Fibroblast of skin of right quadriceps (primary cell): ENCODE measurements at places on chromosomes 7 and 10.

DNA sequence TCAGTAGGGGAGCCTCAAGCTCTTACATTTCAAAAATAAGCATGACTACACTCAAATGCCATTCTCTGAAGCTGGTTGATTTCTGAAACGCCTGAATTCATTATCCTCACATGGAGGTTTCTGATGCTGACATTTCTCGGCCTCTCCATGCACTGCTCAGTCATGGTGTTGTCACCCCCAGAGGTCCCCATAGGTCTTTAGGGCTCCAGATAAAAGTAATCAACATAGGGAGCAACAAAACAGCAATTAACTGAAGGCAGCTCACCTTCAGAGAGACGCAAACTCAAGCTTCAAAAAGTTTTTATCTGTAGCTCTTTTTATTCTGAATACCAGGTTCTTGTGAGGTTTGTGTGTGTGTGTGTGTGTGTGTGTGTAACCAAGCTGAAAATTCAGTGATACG, 223.2 kb upstream of the LRRN3 start:
- no peak for DNase-seq

DNA sequence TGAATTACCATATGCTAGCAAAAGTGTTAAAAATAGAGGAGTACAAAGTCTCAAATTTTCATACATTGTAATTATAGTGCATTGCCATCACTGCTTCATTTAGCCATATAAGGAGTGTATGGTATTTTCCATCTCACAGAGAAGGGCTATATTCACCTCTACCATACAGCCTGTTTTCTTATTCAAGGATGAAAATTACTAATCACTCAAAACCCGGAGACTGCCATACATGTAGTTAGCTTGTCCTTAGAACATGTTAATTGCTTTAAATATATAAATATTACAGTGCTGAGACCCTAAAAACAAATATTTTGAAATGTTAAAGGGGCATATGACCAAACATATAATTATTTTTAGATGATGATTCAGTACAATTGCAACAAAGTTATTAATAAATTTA, 49.4 kb downstream of the CPEB3 start:
- no peak for DNase-seq

- DNase-seq = no peak
Observed at GRCh38 chr10:106608066-106608465, 556.4 kb downstream of the SORCS1 start.

DNA sequence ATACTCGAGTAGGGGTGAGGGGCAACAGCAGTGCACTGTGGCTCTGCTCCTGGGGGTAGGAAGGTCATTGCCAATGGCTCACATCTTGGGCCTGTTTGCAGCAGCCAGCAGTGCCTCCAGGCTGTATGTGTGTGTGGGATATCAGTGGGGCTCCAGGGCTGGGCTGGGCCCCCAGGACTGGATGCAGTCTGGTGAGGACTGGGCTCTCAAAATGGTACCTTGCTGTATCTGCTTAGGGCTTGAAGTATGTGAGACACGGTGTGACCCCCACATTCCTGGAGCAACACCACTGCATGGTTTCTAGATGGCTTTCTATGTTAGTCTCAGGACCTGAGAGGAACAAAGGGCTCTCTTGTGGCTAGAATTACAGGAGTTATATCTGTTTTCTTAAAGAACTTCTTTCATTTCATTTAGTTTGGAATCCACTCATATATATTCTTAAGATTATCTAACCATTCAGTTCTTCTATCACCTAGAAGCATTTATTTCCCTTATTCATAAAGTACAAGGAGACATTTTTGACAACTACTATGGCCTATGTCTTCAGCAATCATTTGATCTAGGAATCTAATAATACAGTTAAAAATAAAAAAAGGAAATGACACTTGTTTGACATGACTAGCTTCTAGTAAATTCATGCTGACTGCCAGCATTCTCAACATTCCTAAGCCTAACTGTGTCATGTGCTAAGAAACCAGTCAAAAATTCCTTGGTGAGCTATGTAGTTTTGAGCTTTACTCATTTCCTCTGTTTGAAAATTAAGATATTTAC, 443.2 kb upstream of the SEMA3A start:
- peak; percentile 94 for DNase-seq

GRCh38 chr10:91043173-91043910, 122.5 kb upstream of the ANKRD1 start:
- no peak for DNase-seq

DNA sequence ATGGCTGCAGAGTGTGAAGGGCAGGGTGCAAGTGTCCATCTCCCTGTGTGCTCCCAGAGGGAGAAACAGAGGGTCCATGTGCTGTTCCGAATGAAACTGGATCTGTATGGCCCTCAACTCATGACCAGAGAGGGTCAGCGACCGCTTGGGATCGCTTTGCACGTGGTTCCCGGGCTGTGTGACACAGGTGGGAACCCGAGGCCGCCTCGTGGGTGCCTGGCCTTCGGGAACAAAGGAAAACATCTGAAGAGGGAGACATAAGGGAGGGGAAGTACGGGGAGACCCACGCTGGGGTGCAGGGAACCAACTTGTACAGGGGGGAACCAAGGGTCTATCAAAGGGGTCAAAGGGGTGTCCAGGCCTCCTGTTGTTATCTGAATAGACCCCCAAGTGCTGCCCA, 57.5 kb downstream of the SH3PXD2A start:
- no peak for DNase-seq

DNA sequence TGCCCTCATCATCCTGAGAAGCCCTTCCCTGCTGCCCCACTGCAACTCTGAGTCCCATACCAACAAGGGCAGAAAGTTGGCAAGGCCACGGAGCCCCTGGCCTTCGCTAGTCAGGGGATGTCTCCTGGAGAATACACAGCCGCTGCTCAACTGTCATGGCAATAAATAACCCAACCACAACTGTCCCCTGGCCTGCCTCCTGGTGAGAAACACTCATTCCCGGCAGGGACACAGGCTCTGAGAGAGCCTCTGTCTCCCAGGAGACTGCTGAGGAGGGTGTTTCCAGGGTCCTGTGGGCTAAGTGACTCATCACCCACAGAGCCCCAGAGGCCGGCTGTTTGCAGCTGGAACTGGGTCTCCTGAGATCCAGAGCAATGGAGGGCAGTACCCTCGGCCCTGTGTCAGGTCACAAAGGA, 354.1 kb downstream of the TNS3 start:
- peak; percentile 89 for DNase-seq

DNA sequence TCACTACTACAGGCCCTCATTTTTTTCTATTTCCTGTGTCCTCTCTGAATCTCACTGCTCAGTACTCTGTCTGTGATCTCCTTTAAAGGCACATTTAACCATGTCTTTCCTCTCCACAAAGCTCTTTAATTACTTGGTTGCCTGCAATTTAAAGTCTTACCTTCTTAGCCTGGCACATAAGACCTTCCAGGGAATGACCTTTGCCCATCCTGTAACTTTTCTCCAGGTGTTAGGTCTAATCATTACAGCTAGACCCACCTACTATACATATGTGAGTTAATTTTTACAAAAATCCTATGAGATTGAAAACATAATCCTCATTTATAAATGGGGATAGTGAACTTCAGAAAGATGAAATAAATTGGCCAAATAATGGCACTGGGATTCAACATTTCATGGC, 244.1 kb upstream of the RHOBTB1 start:
- no peak for DNase-seq

DNA sequence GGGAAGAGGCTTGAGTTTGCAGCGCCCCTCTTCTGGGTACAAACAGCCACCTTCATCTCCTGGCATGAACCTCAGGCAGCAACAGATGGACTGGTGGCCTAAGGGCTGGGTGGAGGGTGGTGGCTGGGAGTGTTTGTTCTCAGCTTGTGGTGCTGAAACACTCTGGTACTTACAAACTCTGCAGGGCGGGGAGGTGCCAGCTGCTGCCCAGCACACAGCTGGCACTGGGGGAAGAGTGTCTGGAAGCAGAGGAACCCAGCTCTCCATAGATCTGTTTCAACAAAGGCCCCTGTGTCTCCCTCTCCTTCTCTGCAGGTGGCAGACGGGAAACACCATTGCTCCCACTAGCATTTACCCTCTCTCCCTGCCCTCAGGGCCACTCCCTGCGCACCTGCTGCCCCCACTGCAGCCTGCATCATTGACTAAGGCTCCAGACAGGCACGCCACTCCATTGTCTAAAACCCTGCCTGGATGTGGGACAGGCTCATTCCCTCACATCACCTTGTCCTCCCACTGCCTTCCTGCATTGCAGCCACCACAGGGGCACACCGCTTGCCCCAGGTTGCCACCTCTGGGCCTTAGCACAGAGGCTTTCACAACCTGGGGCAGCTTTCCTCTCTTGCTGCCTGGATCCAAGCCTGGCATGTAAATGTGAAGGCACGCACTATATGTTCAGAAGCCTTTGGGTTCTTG, 6.5 kb downstream of the ARHGAP22 start:
- no peak for DNase-seq

GRCh38 chr10:120827251-120827875, 23.8 kb upstream of the WDR11 start:
- no peak for DNase-seq

DNA sequence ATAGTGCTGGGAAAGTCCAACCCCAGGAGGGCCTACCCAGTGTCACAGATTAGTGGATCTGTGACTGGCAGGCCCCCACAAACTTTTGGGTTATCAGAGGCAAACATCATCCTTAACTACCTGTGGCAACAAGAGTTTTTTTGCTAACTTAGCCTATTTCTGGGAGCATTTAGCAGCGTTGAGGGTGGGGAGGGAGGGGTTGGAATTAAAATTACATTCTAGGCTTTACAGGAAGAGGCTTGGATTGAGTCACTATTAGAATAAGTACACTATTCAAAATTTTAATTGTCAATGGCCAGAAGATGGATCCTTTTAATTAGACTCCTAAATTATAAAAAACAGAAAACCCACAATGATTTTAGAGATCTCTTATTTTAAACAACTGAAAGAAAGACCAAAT, 267.9 kb upstream of the NPSR1 start:
- DNase-seq = no peak

- no peak for DNase-seq
Observed at GRCh38 chr7:108037741-108038140, 34.8 kb upstream of the LAMB1 start.

DNA sequence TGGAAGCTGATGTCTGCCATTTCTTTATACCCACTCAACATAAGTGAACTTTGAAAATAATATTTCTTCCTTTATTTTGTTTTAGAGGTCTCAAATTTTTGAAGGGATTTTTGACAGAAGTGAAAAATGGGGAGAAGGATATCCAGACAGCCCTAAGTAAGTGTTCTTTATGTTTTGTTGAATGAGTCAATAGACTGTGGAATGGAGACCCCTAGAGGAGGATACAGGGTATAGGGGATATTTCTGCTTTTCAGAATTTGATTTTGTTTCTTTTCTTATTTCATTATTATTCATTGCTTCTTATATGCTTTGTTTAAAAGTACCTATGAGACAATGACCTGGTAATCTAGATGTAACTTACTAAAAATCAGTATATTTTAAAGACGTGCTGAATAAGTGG, 34.4 kb downstream of the PLEKHA8 start:
- DNase-seq = peak; percentile 50

- DNase-seq = no peak
Observed at GRCh38 chr10:121709675-121710073, 111.4 kb upstream of the FGFR2 start.

DNA sequence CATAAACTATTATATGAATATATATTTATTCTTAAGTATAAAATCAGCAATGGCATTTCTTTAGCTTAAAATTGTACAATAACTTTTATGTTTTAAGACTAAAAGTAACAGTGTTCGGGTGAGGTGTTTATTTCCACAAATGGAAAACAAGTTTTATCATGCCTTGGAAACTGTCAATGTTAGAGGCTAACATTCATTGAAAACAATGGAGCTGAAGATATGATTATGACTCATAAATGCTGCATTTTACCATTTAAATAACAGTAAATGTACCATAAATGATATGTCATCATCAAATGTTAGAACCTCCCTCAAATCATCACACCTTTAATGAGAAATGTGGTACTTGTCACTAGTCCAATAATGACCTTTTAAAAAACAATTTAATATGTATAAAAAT, 897.3 kb downstream of the PCDH15 start:
- DNase-seq = no peak

DNA sequence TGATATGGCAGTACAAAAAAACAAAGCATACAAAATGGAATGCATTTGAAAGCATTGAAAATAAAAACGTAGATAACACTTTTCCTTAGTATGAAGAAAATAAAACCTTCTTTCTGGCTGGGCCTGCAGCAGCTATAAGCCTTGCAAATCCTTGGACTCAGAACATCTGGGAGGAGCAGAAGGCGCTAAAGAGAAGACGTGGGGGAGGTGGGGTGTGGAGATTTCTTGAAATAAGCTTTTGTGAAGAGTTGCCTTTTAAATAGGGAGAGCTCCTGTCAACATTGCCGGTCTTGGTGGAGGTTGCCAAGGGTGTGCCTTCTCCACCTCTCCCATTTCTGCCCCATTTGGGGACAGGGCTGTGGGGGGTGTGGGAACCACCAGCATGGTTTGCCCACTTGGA, 128.7 kb downstream of the TMEM178B start:
- no peak for DNase-seq

DNA sequence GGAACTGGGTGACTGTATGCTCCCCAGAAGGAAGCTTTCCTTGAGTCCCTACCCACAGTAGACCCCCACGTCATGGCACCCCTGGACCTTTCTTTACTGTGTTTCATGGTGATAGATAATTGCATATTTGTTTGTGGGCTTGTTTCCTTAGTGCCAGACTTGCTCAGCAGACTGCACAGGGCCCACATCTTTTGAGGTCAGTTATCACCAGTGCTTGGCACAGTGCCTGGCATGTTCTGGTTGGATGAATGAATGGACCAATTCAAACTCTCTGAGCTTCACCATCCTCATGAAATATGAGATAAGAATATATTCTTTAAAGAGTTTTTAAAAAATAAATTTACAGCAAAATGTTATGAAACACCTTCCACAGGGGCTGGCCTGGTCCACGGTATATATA, 78.4 kb upstream of the EMX2 start:
- peak; percentile 31 for DNase-seq

GRCh38 chr10:17586821-17587234, 30.3 kb downstream of the HACD1 start:
- DNase-seq = peak; percentile 31

DNA sequence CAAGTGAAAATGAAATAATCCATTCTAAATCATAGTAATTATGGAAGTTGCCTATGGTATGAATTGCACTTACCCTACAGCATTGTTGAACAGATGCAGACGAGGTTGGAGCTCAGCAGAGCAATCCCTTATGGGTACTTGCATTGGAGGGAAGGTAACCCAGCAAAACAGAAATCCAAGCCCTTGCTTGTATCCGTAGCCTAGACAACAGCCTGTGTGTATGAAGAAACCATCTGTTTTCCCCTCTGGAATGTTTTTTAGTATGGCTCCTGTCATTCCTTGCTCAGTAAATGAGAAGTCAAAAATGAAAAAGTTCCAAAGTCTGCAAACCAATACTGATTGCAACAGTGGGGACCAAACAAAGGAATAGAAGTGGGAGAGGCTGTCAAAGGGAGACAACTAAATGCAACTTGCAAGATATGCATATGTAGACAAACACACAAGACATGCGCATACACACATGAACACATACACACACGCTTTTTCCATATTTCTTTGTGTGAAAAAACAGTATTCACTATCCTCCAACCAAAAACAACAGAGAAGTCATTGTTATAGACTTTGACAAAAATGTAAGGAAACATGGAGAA, 260.8 kb downstream of the DYNC1I1 start:
- DNase-seq = no peak
